ENCODE measurements at places on chromosomes 12 and 14.

GRCh38 chr14:73246387-73247150 is 9.3 kb downstream of the PAPLN start:
- peaks cover 23% of the 10 kb centered on the region for H3K27me3 ChIP-seq
- H3K4me3 ChIP-seq, result peak overlapping the region; percentile 54
- H3K27ac ChIP-seq, result no peak overlapping the region

GRCh38 chr12:109113661-109114321 is 2.6 kb upstream of the ACACB start:
- no peaks in the 10 kb centered on the region for H3K27me3 ChIP-seq
- H3K4me1 ChIP-seq, result peaks cover 19% of the 10 kb centered on the region
- no peak for DNase-seq
- H3K4me3 ChIP-seq, result no peak overlapping the region
- no peaks in the 10 kb centered on the region for H3K36me3 ChIP-seq

GRCh38 chr12:81896771-81897170 is 137.6 kb upstream of the PPFIA2 start:
- no peak overlapping the region for H3K4me3 ChIP-seq
- no peak for DNase-seq
- H3K36me3 ChIP-seq, result no peaks in the 10 kb centered on the region
- no peak overlapping the region for H3K27ac ChIP-seq

DNA sequence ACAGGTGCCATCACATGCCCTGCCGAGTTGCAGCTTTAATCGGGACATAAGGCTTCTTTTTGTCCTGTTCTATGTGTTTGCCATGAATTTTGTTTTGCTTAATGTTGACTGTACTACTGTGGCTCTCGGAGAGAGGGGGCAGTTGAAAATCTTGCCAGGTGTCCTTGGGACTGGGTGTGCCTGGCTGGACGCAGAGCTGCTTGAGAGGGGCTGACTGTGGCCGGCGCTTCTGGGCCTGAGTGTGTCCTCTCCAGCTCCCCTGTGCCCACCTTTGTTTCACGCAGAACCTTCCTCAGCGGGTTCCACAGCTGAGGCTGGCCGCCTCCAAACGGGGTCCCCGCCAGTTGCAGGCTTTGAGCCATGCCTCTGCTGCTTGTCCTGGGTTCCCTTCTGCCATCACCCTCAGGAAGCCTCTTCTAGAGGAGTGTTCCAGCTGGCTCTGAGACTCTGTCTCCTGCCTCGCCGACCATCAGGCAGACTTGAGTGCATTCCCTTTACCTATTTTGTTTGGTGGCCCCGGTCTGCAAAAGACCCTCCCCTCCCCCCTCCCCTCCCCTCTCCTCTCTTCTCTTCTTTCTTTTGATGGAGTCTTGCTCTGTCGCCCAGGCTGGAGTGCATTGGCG is 49.7 kb downstream of the DDX51 start:
- no peak overlapping the region for H3K4me3 ChIP-seq
- no peak overlapping the region for H3K27ac ChIP-seq
- H3K27me3 ChIP-seq, result no peaks in the 10 kb centered on the region
- DNase-seq, result no peak

DNA sequence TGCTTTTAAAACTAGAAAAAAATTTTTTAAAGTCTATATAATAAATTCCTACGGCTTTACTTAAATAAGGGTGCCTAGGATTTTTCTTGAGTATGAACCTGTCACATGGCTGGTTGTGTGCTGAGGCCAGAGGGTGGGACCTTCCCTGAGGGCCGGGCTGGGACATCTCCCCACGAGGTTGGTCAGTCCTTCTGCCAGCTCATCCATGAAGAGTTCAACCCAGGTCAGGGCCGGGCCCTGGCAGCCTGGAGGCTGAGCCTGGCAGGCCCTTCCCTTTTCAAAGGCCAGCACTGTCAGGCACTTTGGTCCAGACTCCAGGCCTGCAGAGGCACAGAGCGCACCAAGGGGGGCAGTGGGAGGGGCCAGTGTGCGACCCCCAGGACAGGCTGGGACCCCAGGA is 31.7 kb downstream of the TNFAIP2 start:
- no peaks in the 10 kb centered on the region for H3K4me1 ChIP-seq
- H3K27me3 ChIP-seq, result no peaks in the 10 kb centered on the region
- H3K36me3 ChIP-seq, result no peaks in the 10 kb centered on the region

Measured in CD4-positive, alpha-beta T cell (primary cell).